AG04449 (cell line): ENCODE measurements at places on chromosomes 4 and X.

DNA sequence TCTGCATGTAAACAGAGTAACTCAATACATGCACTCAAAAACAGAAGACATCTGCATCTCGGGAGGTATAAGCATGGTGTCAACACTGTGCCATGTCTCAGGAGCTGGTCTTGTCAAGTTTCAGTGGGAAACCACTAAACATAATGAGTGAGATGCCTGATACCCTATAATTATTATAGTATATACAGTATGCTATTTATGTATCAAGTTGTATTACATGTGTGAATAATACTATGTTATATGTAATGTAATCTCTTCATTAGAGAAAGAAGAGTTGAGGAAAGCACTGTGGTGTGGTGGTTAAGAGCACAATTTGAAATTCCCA, 2.5 kb downstream of the PPBP start:
- no peak for DNase-seq

DNA sequence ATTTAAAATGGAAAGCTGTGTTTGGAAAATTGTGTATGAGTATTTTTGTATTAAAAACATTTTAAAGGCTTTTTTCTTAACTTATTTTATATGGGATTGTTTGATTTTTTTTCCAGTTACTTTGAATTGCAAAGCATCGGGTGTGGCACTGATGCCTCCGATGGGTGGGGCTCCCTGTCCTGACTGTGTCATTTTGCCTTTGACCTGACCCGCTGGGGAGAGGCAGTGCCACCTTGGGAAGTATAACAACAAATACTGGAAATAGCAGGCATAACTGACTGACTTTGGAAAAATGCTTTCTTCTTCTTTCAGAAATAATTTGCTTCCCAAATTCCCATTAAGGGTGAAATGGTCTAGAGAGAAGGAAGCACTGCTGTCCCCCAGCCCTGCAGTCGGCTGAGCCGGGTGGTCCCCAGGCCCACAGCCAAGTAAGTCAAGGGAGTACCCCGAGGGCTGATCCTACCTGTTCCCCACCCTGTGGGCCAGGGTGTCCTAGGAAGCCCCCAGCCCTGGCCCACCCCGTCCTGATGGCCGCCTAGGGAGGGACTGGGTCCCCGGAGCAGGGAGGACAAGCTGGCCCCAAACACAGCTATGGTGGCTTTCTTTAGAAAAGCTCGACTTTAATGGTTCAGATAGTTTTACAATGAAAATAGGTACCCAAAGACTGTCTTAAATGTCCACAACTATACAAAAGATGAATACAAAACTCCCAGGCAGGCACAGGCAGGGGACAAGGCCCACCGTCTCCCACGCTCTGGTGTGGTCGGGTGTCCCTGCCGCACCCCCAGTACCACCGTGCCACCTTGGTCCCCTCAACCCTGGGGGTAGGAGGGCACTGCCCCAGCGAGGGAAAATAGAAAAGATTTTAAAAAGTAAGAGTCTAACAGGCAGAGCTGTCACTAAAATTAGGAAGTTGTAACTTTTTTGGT, 26.4 kb downstream of the NELFA start:
- DNase-seq = no peak

DNA sequence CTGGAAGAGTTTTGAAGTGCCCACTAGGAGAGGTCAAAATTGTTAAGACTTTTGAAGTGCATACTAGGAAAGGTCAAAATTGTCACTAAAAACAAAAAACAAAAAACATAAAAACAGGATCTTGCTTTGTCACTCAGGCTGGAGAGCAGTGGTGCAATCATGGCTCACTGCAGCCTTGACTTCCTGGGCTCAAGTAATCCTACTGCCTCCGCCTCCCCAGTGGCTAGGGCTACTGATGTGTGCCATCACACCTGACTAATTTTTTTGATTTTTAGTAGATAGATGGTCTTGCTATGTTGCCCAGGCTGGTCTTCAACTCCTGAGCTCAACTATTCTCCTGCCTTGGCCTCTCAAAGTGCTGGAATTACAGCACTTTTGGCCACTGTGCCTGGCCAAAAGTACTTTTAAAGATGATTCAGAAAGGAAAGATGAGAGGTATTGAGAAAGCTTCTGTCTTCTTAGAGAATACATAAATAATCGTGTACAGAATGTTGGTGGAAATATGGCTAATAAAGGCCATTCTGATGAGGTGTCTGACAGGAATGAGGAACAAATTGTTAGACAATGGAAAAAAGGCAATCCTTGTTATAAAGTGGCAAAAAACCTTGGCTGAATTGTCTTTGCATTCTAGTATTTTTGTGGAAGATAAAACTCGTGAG, 43.3 kb upstream of the STX18 start:
- DNase-seq = peak; percentile 65

- no peak for DNase-seq
These were observed 550.3 kb downstream of the RAB28 start for GRCh38 chr4:12933760-12934221.

DNA sequence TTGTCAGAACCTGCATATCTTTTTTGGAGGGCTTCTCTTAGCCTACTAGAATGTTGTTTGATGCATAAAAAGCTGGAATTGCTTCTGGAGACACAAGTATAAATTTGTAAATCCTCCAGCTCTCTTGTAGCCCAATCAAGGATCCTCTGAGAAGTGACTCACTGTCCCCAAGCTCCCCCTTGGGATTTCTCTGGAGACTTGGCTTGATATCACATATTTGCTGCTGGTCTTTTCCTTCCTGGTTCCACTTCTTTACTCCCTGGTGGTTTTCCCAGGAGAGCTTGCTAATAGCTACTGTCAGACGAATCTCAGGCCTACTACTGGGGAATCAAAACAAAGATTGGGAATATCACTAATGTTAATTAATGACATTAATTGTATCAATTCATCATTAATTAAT, 173.1 kb downstream of the STK32B start:
- no peak for DNase-seq

- no peak for DNase-seq
These were observed 168.9 kb downstream of the CBR4 start for GRCh38 chr4:168841000-168841671.

GRCh38 chrX:22340022-22340616, 67.4 kb downstream of the CBLL2 start:
- no peak for DNase-seq

- no peak for DNase-seq
These were observed 119.9 kb upstream of the HS3ST1 start for GRCh38 chr4:11548597-11549082.

- DNase-seq = no peak
These were observed 107.0 kb downstream of the CPZ start for GRCh38 chr4:8699479-8700145.

DNA sequence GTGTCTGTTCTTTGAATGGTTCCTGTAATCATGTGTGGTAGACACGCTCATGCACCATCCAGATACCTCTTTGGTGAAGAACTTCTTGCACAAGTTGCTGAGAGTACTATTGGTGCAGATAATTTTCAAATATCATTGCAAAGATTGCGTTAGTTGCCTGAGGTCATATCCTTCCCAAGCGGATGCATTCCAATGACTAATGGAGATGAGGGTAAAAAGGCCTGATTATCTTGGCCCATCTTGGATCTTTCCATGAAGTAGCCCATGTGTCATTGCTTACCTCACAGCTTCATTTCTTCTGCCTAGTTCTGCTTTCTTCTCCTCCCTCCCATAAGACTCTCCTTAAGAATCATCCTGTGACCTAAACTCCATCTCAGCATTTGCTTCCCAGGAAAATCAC, 384.9 kb upstream of the CNKSR2 start:
- DNase-seq = no peak

DNA sequence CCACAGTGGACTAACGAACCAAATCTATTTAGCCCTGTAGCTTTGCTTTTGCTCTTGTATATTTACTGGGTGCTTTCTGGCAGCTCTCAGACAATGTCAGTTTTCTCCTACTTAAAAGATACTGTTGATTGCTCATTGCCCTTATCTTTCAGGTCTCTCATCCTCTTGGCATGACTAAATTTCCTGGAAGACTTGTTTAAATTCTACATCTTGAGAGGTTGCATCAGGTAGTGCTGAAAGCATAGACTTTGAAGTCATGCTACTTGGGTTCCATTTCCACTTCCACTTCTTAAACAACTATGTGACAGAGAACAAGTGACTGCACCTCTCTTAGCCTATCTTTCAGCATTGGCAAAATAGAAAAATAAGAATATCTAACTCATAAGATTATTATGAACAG, 8.4 kb downstream of the TDO2 start:
- DNase-seq = no peak

DNA sequence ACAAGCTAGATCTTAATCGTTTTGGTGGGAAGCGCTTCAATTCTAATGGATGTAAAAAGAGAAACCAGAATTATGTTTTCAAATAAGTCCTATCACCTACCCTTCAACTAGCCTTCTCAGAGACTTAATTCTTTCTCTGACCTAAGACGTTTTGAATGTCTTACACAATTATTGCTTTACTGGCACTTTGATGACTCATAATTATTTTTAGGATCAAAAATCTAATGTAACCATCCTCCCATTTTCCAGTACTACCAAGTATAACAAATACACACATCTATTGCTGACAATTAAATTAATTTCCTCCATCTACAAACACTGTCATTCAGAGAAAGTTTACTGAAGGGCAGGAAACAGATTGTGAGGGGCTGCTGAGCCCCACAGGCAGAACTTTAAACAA, 108.6 kb downstream of the PPP3CA start:
- DNase-seq = no peak

- no peak for DNase-seq
These were observed 17.4 kb downstream of the ATP5ME start for GRCh38 chr4:656436-657337.

DNA sequence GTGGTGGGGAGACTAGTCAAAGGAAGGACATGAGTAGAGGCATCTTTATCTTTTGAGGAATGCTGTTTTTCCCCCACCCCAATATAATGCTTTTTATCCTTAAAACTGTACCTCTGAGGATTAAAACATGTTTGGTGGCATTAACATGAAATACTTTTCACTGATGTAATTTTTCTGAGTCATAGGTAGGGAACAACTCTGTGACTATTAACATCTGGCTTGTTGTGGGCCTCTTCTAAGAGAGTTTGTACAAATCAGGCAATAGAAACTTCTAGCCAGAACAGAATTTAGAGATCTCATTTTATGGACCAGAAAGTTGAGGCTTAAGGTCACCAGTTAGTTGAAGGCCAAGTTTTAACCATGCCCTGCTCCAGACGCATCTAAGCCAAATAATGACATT, 207.6 kb downstream of the SOX3 start:
- no peak for DNase-seq
